ENCODE measurements at places on chromosomes 2 and 18. TPM values are rescaled to one million over a fixed set of nuclear protein-coding genes. Genes with fewer than 3 reads are reported as not detected.

The ITGB1BP1 gene
- total RNA-seq: 24.7 TPM

The ZSWIM2 gene
- total RNA-seq: not detected

The LRP1B gene
- 0.22 TPM for total RNA-seq

The CRYGC gene
- not detected for total RNA-seq

The RAX gene
- not detected for total RNA-seq

The WNT10A gene
- total RNA-seq: not detected

The CLEC4F gene
- total RNA-seq: 0.12 TPM

The IL36B gene
- not detected for total RNA-seq

The NMUR1 gene
- 0.49 TPM for total RNA-seq

The CPO gene
- total RNA-seq: 0.32 TPM

The CABLES1 gene
- total RNA-seq: 2.8 TPM

The GALNT3 gene
- total RNA-seq: 34.4 TPM

The AMER3 gene
- total RNA-seq: 0.28 TPM

The SNORC gene
- 1.2 TPM for total RNA-seq

The MRPL33 gene
- total RNA-seq: 25.0 TPM

The DSEL gene
- 3.1 TPM for total RNA-seq

The SNRNP27 gene
- 9.3 TPM for total RNA-seq

The DUSP19 gene
- 3.8 TPM for total RNA-seq

The TSPYL6 gene
- total RNA-seq: not detected

The MARCHF4 gene
- 0.31 TPM for total RNA-seq

The FOSL2 gene
- total RNA-seq: 22.0 TPM

The GPR45 gene
- total RNA-seq: not detected

The CAPN14 gene
- total RNA-seq: not detected

The SYT4 gene
- total RNA-seq: 2.9 TPM

The POTEJ gene
- not detected for total RNA-seq

The PDCD1 gene
- 0.29 TPM for total RNA-seq

The MRPL44 gene
- total RNA-seq: 6.8 TPM

The CNTNAP5 gene
- total RNA-seq: 0.43 TPM

The SNTG2 gene
- total RNA-seq: 7.8 TPM

The USP37 gene
- total RNA-seq: 5.1 TPM

The DPP4 gene
- total RNA-seq: 3.3 TPM

The EPB41L3 gene
- total RNA-seq: 10.1 TPM

The REG3G gene
- 5,387 TPM for total RNA-seq

The LOXHD1 gene
- total RNA-seq: not detected

The WDR33 gene
- 16.8 TPM for total RNA-seq

The RAB6C gene
- not detected for total RNA-seq

The TEX51 gene
- total RNA-seq: not detected

The CD207 gene
- total RNA-seq: not detected

The RRM2 gene
- 2.2 TPM for total RNA-seq

Measured in pancreas (tissue), 10 donors.